ENCODE measurements at places on chromosomes 3 and 15.

DNA sequence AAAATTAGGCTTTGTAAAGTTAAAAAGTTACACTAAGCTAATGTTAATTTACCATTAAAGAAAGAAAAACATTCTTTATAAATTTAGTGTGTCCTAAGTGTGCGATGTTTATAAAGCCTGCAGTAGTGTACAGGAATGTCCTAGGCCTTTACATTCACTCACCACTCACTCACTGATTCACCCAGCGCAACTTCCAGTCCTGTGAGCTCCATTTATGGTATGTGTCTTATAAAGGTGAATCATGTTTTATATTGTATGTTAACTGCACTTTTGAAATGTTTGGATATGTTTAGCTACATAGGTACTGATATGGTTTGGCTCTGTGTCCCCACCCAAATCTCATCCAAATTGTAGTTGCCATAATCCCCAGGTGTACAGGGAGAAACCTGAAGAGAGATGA is 549.7 kb upstream of the EPHA6 start:
- no peak for DNase-seq

DNA sequence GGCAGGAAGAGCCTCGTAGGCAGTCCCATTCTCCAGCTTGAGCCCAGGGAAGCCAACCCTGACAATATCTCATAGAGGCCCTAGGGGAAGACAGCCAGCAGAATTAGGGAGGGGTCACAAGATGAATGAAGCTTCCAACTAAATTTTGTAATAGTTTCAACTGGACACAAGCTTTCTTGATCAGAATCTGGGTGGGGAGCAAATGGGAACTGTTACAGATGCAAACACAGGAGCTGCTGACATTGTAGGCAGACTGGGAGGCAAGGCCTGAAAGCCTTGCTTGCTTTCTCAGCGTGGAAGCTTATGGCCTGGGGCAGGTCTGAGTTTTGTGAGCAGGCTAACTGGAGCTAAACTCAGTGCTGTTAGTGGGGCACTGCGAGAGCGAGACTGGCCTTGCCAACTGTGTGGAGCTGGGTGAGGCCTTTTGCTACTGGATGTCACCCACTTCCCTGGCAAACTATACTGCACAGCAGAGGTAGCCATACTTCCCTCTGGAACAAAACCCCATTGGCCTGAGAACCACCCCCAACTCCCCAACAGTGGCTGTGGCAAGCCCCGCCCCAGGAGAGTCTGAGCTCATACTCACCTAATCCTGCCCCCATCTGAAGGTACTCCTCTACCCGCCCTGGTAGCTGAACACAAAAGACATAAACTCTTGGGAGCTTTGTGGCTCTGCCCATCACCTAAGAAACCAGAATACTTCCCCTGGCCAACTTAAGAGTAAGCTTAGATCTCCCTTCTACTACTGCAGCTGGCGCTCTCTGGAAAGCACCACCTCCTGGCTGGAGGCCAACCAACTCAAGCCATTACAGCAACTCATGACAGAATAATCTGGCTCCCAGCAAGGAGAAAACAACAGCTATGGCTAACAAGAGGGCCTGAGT is 42.9 kb downstream of the CFAP20DC start:
- DNase-seq, result no peak

DNA sequence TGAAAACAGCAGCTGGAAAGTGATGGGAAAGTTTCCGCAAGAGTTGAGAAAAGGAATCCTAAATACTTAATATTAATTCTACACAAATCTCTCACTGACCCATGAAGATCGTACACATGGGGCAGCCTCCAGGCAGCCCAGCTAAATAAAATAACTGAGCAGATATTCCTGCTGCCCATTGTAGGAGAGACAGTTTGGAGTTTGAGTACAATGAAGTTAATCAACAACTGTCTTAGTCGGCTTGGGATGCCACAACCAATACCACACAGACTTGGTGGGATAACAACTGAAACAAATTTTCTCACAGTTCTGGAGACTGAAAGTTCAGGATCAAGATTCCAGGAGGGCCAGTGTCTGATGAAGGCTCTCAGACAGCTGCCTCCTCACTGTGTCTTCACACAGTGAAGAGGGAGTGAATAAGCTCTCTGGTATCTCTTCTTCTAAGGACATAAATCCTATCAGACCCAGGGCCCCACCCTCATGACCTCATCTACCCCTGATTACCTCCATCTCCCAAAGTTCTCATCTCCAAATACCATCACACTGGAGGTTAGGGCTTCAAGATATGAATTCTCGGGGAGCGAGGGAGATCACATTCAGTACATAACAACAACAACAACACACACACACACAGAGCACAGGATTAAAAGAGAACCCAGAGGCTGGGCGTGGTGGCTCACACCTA is 9.7 kb downstream of the TRPM7 start:
- DNase-seq, result no peak

DNA sequence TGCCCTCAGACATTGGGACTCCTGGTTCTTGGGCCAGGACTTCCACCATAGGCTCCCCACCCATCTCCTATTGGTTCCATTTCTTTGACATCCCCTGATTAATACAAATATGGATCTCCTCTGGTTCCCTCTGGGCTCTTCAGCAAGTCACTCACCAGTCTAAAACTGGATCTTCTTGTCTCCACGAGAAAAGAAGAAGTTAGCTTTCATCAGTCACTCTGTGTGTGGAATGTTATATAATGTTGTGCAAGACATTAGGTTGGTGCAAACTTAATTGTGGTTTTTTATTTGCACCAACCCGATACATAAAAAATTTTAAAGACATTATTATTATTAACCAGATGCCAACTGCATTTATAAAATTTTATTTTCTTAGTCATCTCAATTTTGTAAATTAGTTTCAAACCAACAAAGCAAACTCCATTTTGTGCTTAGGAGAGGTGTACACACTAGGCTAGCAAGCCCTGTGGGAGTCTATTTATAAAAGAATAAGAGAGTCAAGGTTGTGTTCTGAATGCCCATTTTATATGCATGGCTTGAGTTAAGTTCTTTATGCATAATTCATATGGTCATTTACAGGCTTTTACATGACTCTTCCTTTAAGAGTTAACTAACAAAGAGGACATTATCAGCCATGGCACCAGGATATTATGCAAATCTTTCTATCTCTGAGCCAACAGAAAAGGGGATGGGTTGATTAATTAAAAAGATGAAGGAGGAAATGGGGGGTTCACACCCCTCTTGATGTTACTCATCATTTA is 35.1 kb upstream of the IL12A start:
- no peak for DNase-seq

Data from activated CD8-positive, alpha-beta memory T cell treated with anti-CD3 and anti-CD28 coated beads for 1 hour (primary cell).